Stimulated activated effector memory CD8-positive, alpha-beta T cell treated with anti-CD3 and anti-CD28 coated beads, Interleukin-12 subunit alpha, Interleukin-12 subunit beta, amount 100 ng/mL, for 72 hours (primary cell): ENCODE measurements at places on chromosomes 16 and 17.

GRCh38 chr16:54430491-54431030 is 144.0 kb upstream of the IRX3 start:
- DNase-seq, result no peak

- DNase-seq, result no peak
Measured at GRCh38 chr17:61579961-61580360, 11.1 kb downstream of the NACA2 start.

- no peak for DNase-seq
Measured at GRCh38 chr17:11239379-11239970, 1.5 kb upstream of the SHISA6 start.

DNA sequence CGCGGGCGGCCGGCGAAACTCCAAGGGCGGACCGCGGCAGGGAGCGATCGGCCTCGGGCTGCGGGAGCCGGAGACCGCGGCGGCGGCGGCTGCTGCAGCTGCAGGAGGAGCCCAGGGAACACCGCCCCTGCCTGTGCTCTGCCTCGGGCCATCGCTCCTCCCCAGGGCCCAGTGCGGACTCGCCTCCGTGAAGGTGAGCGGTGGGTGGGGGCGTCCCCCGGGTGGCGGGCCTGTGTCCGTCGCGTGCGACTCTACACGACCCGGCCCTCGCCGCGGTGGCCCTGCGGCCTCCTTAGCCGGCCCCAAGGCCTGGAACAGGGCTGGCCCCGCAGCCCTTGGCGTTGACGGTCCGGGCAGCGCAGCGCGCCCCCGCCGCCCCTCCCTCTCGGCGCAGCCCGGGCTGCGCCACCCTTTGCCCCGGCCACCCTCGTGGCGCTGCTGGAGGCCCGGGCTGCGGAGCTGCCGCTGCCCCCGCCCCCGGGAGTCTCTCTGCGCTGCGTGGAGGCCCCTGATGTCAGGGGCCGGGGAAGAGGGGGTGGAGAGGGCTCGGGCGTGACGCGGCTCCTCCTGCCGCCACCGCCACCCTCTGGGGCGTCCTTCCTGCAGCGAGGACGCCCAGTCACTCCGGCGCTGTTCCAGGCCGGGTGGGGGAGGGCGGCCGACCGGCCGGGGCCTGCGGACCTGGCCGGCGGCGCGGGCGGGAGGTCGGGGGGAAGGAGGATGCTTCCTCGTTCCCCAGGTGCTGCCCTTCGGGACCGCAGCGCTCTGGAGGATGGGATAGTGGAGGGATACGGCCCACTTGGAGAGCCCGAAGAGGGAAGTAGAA is 485 bp downstream of the DYNLL2 start:
- peak; percentile 80 for DNase-seq

DNA sequence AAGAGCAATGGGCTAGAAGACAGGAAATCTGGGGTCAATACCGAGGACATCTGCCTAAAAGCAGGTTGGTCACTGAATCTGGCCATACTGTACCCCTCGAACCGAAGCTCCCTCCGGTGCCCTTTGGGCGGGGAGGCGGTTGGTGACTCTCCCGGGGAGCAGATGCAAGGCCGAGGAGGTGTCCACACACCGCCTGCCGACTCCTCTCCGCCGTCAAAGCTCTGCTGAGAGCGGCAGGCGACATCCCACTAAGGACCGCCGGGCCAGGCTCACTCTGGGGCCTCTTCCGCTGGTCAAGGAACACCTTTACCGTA is 458 bp downstream of the ZNF200 start:
- DNase-seq, result no peak

DNA sequence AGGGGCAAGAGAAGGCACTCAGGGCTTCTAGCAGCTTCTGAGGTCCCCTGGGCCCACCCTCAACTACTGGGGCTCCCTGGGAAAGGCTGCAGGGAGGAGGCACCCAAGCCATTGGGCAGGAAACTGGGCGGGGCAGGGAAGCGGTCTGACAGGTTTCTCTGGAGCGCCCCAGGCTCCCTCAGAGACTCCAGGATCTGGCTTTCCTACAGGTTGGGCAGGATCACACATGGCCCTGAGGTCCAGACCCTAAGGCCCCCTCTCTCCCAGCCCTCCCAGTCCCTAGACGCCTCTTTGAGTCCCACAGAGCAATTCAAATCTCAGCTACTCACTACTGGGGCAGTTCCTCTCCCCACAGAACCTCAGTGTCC is 14.3 kb downstream of the JUP start:
- DNase-seq, result no peak

- no peak for DNase-seq
Measured at GRCh38 chr17:70622368-70623260, 453.3 kb downstream of the KCNJ2 start.

- DNase-seq, result no peak
Measured at GRCh38 chr16:17364319-17365210, 106.2 kb downstream of the XYLT1 start.

- no peak for DNase-seq
Measured at GRCh38 chr16:17109413-17109812, 361.3 kb downstream of the XYLT1 start.

GRCh38 chr16:22333457-22333994 is 36.3 kb downstream of the POLR3E start:
- no peak for DNase-seq

DNA sequence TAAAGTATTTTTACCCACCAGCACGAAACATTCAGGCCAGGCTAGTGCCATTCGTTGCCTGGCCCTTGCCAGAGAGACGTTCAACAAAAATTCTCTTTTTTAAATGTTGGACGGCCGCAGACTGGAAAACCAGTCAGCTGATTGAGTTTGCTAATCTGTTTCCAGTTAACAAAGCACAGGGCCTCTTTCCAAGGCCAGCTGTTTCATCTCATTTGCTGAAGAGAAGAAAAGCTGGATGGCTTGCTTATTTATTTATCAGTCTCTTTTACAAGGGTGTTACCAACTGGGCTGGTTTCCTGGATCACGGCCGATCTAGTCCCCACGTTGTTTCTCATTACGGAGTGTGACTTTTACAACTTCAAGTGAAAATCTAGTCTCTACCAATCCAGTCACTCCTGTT is 418.7 kb upstream of the DYNLRB2 start:
- DNase-seq, result no peak

- DNase-seq, result no peak
Measured at GRCh38 chr16:20026361-20027072, 47.2 kb downstream of the GPR139 start.

DNA sequence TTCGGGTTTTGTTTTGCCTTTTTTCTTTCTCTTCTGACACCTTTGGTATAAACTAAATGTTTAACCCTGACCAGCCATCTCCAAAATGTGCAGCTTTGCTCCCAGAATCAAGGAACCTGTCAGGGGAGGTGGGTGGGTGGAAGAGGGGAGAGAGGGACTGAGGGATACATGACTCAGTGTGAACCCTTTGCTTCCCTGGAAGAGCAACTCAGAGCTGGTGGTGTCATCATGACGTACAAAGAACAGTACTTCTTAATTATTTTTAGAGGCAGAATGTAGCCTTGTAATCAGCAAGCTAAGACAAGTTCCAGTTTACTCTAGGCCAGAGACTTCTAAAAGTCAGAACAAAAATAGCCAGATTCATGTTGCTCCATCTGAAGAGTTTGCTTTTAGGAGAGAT is 119.6 kb upstream of the HAS3 start:
- no peak for DNase-seq

- DNase-seq, result no peak
Measured at GRCh38 chr16:4372578-4373355, 1.1 kb downstream of the VASN start.
